Activated T-helper 2 cell treated with anti-CD3 and anti-CD28 coated beads, Interferon-gamma antibody, Interleukin-2, Interleukin-4, amounts not matched to agents 10 μg/mL and 5 μg/mL and 100 μg/mL, durations not matched to agents 14 hours and 24 hours and 36 hours (primary cell): ENCODE measurements at places on chromosomes 6 and 20. TPM values are rescaled to one million over a fixed set of nuclear protein-coding genes. Genes with fewer than 3 reads are reported as not detected.

DNA sequence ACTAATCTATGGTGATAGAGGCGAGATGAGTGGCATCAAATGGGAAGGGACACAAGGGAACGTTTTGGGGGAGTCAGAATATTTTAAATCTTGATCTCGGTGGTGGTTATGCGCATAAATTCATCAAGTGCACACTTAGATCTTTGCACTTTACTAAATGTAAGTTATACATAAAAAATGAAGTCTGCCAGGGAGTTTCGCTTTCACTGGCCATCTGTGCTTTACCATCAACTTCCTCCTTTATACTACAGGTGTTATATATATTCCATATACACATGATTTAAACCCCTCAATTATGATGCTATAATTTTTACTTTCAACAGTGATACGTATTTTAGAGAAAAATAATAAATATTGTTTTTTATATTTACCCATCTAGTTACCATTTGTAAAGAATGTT lies 97.6 kb upstream of the AKIRIN2 start:
- no peak for DNase-seq

GRCh38 chr20:47817573-47817972 lies 32.3 kb upstream of the SULF2 start:
- DNase-seq = no peak

DNA sequence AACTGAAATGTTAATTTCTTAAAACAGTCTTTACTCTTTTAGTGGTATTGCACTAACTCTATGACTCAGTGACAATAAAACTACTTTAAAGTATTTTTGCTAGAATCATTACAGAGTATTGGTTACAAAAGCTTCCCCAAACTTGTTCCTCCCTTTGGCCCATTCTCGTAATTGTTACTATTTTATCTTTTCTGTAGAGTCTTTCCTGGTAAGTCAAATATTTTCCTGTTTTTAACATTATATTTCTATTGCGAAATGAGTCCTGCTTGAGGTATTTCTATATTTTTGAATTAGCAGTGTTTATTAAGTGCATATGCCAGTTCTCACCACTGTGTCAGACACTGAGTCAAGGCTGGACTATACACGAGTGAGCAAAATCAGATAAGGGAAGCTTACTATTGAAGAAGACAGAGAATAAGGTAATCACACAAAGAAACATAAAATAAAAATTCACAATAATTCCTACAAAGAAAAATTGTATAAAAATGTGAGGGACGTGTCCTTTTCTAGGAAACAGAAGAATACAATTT lies 970.5 kb downstream of the EYS start:
- no peak for DNase-seq

DNA sequence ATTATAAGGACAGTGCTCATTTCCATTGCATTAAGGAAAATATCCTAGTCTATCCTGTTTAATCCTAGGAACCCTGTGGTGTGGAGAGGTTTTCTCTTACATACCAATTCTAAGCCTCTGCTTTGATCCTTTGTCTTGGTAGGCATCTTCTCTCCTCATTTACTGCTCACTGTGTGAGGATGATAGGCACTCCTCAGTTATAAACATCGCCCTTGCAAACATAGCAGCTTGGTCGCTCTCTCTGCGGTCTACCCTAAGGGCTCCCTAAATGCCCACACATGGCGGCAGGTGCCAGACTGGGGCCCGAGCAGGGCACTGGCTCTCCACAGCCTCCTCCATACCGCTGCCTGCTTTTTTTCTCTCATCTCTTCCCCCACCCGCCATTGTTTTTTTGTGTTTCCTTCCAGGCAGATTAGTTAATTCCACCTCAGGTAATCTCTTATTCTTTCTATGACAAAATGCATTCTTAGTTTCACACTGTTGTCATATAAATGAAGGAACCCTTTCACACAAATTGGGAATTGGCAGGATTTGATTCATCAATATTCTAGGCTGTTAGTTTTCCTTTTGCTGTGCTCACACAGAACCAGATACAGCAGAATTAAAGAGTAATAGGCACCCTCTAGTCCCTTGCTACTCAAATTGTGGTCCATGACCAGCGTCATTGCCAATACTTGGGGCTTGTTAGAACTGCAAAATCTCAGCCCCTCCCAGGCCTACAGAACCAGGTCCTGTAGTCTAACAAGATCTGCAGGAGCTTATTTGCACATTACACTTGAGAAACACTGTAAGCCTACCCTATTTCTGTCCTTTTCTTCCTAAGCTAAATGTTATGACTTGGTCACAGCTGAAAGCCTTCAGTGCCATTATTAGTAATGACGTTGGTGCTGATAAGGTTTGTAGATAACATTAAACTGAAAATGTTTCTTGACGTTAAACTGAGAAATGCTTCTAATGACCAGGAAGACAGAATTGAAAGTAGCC lies 36.3 kb downstream of the CARMIL1 start:
- no peak for DNase-seq

The ZC3H12D gene
- total RNA-seq = 15.0 and 15.6 TPM in 2 replicates

DNA sequence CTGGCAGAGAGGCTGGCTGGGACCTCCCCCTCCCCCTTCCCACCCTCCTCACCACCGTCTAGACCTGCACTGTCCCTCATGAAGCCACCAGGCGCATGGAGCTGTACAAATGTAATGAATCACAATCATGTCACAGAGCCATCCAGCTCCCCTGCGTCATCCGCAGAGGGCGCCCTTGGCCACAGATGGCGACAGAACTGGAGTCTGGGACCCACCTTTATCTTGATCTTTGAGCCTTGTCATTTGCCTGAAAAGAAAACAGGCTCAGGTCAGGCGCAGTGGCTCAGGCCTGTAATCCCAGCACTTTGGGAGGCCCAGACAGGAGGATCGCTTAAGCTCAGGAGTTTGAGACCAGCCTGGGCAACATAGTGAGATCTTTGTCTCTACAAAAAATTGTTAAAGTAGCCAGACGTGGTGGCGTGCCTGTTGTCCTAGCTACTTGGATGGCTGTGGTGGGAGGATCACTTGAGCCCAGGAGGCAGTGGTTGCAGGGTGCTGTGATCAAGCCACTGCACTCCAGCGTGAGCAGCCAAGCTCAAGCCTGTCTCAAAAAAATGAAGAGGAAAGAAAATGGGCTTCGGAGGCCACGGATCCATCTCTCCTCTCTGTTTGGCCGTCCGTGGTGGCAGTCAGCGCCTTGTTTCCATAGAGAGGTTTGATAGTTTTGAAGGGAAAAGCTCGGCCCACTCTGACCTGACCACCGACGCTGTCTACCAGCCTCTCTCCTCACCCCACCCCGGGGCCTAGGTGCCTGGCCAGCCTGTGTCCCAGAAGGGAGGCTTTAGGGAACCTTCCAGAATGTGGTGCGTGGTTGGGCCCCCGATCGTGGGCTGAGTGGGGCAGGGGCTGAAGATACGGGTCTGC lies 6.2 kb downstream of the COL9A3 start:
- peak; percentile 52 for DNase-seq

- DNase-seq = no peak
These were observed 26.8 kb downstream of the MANBAL start for GRCh38 chr20:37316116-37316774.
